Cortex of kidney (tissue), 1 donor: ENCODE measurements at places on chromosomes 3 and 15.

DNA sequence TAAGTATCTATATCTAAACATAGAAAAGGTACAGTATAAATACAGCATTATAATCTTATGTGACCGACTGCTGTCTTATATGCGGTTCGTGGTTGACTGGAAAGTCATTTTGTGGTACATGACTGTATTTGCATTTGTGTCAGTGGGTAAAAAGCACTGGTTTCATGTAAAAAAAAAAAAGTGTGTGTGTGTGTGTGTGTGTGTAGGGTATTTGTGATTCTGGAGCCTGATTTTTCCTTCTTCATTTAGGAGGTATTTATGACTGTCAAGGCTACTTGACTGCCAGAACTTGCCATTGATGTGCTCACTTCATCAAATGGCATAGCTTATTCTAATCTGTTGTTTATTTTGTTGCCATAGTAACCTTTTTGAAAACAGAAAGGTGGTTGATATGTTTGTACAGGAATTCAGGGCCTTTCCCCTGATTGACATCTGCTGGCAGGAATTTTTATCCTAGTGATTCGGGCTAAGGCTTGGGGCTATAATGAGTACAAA lies 63.2 kb downstream of the AKAP13 start:
- DNase-seq: no peak

GRCh38 chr3:24199775-24200247 lies 254.7 kb downstream of the NR1D2 start:
- no peak for DNase-seq

DNA sequence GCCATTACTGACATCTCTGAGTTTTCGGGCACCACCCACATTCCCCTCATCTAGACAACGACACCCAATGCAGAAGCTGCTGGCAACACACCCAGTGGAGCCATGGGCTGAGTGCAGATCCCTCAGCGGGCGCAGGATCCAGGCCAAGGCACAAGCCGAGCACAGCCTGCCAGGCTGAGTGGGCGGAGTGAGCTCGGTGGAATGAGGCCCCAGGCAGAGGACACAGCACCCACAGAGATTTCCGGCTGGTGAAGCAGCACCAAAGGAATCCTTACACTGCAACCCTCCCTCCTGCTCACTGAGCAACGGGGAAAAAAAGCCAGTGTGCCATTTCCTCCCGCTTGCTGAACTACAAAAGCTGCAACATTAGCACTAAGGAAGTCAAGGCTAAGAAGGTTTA lies 34.3 kb downstream of the ZMAT3 start:
- no peak for DNase-seq

DNA sequence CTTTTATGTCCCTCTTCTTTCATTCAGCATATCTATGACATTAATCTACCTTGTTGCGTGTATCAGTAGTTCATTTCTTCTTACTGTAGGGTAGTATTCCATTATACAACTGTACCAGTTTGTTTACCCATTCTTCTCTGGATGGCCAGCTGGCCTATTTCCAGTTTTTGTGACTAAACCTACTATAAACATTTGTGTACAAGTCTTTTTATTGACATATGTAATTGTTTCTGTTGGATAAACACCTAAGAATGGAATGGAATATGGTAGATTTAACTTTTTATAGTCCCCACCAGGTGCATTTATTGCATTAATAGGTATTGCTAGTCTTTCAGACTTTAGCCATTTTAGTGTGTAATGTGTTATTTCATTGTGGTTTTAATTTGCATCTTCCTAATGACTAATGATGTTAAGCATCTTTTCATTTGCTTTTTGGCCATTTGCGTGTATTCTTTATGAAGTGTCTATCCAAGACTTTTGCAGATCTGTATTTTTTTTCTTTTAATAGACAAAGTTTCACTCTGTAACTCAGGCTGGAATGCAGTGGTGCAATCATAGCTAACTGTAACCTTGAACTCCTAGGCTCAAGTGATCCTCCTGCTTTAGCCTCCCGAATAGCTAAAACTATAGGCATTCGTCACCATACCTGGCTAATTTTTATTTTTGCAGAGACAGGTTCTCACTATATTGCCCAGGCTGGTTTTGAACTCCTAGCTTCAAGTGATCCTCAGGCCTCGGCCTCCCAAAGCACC lies 41.9 kb upstream of the XRN1 start:
- no peak for DNase-seq
